ENCODE measurements at places on chromosomes 12 and 14.

DNA sequence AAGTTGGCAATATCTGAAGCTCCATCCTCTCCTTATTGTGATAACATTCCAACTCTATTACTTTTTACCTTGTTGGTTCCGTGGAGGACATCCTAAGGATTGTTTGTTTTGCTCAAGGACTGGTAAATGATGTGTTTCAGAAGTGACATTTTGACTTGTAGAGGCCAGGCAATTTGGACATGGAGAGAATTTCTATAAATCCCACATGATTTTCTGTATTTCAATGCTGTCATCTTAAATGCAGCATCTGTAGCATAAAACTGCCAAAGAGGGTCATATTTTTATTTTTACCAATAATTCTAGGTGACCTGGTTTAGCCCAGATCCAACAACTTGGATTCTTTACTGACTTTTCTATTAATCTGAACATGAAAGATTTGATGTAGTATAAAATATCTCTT is 328.4 kb downstream of the BMP4 start:
- DNase-seq = no peak

DNA sequence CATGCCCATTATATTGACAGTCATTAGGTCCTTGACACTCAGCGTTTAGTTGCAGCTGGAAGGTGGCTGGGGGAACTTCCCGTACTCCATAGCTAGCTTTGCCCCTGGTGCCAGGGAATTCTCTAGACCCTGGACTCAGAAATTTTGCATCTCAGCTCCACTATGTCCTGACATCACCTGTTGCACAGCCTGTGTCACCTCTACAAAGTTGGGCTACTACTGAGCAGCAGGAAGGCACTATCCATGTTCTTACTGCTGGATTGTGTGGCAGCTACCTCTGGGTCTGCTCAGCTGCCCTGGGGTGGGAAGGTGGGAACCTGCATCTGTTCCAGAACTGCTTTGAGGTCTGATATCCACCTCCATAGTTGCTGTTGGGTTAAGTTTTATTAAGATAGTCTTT is 11.0 kb downstream of the KCNJ8 start:
- DNase-seq = no peak

DNA sequence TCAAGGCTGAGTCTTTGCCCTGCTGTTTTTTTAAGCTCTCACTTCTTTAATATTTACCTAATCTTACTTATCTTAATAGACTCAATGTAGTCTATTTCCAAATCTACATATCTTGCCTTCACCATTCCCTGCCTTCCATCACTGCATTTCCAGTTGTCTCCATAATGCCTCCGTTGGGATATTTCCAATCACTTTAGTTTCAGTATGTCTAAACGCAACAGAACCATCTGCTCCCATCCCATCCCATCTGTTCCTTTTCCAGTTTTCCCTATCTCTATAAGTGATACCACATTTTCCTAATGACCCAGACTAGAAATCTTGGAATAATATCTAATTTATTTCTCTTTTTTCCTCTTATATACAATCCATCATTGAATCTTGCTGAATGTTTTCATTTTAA is 15.1 kb upstream of the CCDC198 start:
- DNase-seq = no peak

- DNase-seq = no peak
These were observed 49.7 kb downstream of the KIF26A start for GRCh38 chr14:104187931-104188726.

GRCh38 chr12:124493809-124494750 is 73.3 kb downstream of the NCOR2 start:
- DNase-seq = peak; percentile 41

DNA sequence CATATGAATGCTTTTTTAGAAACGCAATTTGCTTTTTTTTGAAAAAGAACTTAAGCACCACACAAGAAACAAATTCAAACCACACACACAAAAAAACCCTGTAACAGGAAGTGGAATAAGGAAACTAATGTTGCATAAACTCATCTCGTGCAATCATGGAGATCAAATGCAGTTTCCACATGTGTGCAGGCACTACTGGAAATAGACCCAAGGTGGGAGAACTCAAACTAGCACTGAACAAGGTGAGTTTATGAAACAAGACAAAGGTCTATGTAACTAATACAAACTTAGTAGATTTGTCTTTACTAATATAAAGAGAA is 17.5 kb downstream of the NIN start:
- DNase-seq = no peak

DNA sequence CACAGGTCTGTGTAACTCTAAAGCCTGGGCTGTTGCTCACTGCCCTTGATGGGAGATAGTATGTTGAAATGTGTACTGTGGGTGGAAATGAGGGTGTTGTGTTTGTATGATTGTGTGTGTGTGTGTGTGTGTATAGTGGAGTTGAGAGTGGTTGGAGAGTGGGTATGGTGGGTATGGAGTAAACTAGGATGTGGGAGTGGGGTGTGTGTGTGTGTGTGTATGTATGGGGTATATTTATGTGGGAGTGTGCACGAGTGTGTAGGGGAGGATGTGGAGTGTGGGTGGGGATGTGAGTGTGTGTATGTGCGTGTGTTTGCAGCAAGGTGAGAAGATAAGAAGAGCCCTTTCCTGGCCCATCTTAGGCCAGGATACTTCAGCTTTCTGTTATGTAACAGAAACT is 22.3 kb downstream of the RPH3A start:
- no peak for DNase-seq

- DNase-seq = no peak
These were observed 5.9 kb downstream of the VCPKMT start for GRCh38 chr14:50110323-50111037.

DNA sequence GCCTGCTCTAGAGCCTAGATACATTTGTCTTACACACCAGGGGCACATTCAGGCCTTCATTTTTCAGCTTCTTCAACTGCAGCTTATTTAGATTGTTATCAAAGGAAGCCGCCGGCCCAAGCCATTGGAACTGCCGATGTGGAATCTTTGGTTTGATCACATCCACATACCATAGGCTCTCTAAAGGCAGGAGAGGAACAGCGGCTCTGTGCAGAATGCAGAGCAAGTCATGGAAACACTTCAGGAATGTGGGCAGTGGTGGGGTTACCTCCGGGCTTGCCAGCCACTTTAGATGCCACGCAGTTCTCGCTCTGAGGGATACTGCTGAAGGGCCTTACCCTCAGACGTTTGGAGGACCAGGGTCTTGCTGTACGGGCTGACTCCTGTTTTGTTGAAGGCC is 53.4 kb upstream of the PYGL start:
- DNase-seq = no peak

GRCh38 chr12:92866418-92866817 is 62.7 kb downstream of the EEA1 start:
- DNase-seq = no peak

DNA sequence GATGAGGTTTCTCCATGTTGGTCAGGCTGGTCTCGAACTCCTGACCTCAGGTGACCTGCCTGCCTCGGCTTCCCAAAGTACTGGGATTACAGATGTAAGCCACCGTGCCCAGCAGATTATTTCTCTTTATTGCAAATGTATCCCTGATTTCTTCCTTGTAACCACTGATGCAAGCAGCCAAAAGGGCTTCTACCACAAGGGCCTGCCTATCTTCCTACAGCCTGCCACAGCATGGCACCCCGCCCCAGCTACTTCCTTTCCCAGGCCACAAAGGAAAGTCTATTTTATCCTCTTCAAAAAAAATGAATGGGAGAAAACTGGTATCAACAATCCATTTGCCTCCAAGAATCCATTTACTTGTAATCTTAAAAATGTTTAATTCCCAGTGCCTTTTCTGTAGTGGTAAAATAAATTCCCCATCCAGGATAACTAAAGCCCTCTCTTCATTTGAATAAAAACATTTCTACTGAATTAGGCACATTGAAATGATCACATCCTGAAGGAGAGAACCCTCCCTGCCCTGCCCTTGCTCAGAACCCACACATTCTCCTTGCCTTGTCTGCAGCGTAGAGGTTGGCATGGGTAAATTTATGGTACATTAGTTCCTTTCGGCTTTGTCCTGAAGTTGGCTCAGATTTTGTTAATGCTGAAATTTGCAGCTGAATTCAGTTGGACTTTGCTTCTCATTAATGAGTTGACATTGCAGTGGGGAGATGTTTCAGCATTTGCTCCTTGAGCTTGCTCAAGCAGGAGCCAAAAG is 19.2 kb downstream of the GPHB5 start:
- no peak for DNase-seq

GRCh38 chr12:128871516-128871892 is 18.2 kb downstream of the GLT1D1 start:
- no peak for DNase-seq

DNA sequence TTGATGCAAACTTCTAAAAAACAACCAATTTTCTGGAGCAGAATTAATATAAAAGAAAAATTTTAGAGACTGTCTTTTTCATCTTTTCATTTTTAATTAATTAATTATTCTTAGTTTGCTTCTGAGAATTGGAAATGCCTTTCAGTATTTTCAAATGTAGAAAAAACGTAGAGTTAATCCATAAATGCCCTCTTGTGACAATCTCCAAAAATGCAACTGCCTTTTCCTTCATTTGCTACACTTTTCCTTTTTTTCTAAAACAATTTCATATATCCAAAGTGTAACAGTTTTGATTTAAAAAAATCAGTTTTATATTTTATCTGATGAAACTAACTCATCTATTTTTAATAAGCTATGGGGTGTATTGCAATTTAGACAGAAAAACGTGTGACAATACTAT is 409.3 kb downstream of the PRKD1 start:
- no peak for DNase-seq

GRCh38 chr14:76772300-76773187 is 11.3 kb downstream of the VASH1 start:
- DNase-seq = no peak

DNA sequence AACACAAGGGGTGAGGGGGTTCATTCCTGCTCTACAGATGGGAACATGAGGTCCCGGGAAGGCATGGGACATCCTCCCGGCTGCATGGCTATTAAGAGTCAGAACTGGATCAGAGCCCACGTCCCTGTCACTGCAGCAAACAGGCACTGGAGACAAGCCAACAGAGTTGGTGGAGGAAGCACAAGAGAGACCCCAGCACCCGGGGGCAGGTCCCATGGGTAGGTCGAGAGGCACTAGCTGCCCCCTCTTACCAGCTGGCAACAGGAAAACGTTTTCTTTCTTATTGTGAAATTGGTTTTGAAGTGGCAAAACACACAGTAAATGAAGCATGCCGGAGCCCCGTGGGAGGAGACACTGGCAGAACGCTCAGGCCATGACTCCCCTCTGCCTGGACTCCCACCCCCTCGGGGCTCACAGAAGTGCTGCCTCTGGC is 43.6 kb downstream of the SYNE3 start:
- no peak for DNase-seq

DNA sequence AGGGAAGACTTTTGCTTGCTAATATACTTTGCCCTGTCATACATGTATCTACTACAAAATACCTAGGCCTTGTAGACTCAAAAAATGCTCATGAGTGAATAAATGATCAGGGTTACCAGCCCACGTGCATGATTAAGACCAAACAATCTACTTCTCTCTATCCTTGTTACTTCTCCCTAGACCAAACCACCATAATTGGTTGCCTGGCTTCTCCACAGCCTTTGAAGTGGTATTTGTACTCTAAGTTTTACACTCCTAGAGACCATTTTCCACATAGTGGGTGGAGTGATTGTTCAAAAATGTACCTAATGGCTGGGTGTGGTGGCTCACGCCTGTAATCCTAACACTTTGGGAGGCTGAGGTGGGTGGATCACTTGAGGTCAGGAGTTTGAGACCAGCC is 14.1 kb upstream of the RPS6KL1 start:
- no peak for DNase-seq

DNA sequence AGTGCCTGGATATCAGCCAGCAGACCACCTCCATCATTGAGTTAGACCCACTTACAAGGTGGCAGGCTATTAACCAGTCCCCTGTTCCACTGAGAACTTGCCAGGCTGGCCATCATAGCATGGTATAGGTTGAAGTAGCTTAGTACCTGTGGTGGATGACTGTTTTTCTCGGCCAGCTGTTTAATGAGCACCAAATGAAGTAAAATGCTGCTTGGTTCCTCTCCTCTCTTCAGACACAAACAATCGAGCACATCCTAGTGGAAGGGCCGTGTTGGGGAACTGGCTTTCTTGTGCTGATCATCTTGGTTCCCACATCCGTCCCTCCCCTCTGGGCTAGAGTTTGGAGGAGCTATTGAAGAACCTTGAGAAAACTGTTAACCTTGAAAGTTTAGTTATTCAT is 486.2 kb downstream of the RAD51B start:
- no peak for DNase-seq

DNA sequence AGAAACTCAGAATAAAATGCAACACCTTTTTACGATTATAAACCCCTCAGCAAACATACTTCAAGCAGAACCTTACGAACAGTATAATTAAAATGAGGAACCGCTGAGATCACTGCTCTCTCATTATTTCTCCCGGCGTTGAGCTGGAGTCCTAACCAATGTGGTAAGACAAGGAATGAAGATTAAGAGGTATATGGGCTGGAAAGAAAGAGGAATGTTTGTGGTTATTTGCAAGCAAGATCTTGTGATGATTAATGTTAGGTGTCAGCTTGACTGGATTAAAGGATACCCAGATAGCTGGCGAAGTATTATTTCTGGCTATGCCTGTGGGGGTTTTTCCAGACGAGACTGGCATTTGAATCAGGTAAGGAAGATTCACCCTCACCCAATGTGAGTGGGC is 10.3 kb upstream of the ZNF84 start:
- DNase-seq = no peak

GRCh38 chr14:55130196-55130550 is 1.1 kb downstream of the LGALS3 start:
- DNase-seq = no peak

DNA sequence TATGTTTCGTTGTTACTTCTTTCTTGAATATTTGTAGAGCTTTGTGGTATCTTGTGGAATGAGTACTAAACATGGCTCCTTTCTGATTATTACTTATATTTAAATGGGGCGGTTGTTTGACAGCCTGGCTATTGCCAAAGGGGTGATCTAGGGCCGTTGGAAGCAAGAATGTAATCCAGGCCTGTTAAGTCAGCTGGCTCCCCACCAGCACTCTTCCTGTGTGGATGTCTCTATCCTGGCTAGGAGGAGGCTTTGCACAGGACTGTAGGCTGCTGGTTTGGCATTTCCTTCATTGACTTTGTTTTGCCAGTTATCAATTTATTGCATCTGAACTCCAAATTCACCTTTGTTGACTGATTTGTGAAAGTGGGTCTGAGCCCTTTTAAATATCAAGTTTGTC is 5.6 kb downstream of the FAM234B start:
- no peak for DNase-seq

- DNase-seq = no peak
These were observed 162.4 kb downstream of the CAND1 start for GRCh38 chr12:67431411-67432020.

- DNase-seq = no peak
These were observed 310.6 kb downstream of the NPAS3 start for GRCh38 chr14:33249233-33249820.

DNA sequence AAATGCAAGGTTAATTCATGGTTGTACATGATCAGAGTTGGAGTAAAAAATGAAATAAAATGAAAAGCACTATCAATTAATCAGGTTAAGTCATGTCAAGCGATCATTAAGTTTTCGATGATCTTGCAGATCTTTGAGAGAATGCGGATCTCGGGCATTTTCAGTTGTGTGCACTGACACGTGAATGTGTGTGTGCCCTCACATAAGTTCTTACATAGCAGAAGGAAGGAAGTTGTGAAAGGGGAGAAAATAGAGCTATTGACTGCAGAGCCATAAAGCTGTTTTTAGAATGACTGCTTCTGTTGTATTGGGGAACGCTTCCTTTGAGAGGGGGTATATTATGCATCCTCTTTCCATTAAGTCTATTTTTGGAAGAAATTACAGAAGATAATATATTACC is 101.3 kb downstream of the HMGA2 start:
- DNase-seq = no peak

GRCh38 chr14:36866867-36867266 is 205.2 kb downstream of the PAX9 start:
- no peak for DNase-seq
